Fibroblast of skin of right quadriceps (primary cell): ENCODE measurements at places on chromosomes 12 and 14.

GRCh38 chr14:105083926-105084685, 18.9 kb upstream of the GPR132 start:
- DNase-seq, result no peak

DNA sequence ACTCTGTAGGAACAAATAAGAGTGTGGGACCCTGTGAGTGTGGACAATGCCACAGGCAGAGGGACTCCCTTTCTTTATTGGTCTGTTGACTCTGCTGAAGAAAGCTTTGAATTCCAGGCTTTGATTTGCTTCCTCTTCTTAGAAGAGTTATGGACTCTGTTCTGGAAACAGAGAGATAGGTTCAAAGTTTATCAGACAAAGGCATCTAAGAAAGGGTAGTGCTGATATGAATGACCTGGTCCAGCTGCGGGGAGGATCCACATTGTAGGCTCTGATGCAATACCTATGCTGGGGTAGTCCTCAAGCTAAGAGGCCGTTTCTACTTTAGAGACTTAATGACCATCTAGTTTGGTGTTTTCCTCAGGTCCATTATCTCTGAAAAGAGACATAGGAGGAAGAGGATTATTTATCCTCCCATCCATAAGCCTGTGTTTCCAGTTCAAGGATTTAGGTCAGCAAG, 10.7 kb upstream of the IKZF4 start:
- no peak for DNase-seq

- DNase-seq, result no peak
Observed at GRCh38 chr14:96221841-96222240, 17.2 kb downstream of the BDKRB2 start.

DNA sequence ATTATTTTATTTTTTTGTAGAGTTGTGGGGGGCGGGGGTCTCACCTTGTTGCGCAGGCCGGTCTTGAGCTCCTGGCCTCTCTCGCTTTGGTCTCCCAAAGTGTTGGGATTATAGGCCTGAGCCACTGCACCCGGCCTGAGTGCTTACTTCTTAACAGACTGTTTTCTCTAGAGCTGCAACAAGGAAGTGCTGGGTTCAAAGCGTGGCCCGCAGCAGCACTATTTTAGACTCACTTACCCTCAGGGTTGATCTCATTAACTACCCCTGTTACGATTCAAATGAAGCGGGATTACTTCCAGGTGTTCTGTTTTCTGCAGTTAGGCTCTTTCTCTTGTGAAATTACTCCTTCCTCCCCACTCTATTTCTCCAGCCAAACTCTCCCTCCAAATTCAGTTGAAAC, 8.7 kb downstream of the A2ML1 start:
- DNase-seq, result no peak

DNA sequence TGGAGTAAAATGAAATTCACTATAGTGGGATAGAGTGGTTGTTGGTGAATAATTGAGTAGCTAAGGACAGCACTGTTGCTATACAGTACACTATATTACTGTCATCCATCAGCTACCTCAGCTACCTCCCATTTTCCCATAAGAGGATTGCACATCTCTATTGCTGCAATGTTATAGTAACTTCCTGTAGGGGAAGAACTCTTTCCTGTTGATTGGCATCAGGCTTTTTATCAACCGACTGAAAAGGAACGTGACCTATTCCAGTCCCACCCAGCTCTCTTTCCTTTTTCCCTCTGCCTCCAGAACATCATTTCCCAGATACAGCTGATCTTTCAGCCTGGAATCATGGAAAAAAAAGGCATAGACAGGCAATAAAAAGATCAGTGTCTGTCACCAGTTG, 117.4 kb downstream of the ADAMTS20 start:
- no peak for DNase-seq

- DNase-seq, result peak; percentile 96
Observed at GRCh38 chr12:122064025-122064777, 14.4 kb upstream of the MLXIP start.

DNA sequence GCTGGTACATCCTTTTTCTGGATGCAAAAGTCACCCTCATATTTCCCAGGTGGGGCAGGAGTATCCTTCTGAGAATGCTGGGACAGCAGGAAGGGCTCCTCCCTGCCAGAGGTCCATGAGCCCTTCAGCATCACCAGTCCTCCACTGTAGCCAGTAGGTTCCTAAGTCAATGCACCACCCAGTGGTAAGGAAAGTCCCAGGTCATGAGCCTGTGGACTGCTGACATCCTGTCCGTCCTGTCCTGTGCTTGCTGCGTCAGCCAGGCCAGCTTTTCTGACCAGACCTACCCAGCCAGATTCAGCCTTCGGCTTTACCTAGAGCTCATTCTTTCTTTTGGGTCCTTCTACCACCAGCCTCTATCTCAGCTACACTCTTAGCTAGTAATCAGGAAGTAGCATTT, 23.0 kb upstream of the ACTN1 start:
- DNase-seq, result no peak

DNA sequence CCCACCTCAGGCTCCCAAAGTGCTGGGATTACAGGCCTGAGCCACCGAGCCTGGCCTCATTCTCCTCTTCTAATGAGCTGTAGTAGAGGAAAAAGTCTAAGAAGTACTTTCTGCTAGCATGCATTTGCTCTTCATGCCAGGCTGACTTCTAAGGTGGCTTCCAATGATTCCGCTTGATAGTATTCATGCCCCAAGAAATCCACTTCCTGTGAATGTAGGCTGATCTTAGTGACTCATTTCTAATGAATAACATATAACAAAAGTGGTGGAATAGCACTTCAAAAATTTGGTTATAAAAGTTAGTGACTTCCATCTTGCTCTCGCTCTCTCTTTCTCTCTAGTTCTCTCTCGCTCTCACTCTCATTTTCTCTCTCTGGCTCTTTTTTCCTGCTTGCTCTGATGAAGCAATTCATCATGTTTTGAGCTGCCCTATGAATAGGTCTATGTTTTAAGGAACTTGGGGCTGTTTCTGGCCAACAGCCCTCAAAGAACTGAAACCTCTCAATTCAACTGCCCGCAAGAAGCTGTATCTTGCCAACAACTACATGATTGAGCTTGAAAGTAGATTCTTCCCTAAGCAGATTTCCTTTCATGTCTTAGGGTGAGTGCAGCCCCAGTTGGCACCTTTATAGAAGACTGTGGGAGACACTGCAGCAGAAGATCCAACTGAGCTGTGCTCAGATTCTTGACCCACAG, 282.9 kb downstream of the RMST start:
- no peak for DNase-seq

- DNase-seq, result no peak
Observed at GRCh38 chr12:75631831-75632230, 120.4 kb upstream of the KRR1 start.

GRCh38 chr12:58980768-58981167, 60.5 kb upstream of the LRIG3 start:
- DNase-seq, result no peak

DNA sequence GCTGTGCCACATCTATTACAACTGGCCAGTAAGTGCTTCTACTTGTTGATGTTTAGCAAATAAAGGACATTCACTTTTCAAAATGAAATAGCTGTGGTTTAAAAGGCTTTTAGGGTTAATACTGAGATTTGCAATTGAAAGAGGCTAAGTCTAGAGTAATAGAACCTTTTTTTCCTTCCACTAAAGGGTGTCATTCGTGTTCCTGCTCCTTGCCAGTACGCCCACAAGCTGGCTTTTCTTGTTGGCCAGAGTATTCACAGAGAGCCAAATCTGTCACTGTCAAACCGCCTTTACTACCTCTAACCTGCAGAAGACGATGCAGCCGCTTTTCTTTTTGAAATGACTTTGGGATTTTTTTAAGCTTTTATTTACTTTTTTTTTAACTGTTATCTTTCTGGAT, 33.6 kb downstream of the PIWIL1 start:
- DNase-seq, result no peak

GRCh38 chr12:76084863-76085519, 506 bp upstream of the NAP1L1 start:
- no peak for DNase-seq

DNA sequence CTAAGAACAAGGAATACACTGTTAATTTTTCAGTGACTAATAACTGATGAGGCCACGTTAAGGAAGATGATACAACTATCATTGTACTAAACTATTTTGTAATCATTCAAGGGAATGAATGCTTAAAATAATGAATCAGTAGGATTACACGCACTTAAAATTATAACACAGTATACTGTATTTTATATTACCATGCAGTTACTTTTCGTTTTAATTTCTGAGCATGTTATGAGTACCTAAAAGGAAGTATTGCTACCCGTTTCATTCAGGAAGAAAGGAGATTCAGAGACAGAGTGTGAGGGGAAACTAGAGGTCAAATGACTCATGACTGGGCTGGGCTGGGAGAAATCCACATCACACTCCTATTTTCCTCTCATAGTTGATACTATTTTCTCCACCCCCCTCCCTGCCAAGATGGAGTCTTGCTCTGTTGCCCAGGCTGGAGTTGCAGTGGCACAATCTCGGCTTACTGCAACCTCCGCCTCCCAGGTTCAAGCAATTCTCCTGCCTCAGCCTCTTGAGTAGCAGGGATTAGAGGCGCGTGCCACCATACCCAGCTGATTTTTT, 202.0 kb downstream of the PPM1H start:
- DNase-seq, result peak; percentile 81

DNA sequence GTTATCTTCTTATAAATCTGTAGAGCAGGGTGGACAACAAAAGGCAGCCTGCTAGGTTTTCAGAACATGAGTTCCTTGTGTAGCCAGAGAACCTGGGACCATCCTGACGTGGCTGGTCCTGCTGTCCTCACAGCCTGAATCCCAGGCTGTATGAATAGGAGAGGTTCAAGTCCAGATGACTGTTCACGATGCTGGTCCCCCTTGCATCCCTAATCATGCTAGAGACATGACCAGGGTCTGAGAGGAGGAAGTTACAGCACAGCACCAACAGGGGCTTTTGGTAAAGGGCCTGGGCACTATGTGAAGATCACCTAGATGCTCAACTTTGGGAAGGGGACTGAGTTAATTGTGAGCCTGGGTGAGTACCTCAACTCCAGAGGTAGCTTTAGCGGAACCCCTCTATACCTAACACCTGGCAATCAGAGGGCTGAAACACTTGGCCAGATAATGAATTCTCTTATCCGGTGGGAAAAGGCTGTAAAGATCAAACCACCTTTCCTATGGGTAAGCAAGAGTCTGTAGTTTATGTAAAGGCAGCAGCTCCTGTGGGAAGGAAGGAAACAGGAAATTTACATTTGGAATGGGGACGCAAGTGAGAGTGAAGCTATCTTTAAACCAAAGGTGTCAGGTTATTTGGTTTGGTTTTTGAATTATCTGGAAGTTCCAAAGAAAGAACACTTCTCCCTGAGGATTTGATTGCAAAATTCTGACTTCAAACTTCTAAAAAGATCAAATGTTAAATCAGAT, 112.8 kb downstream of the DAD1 start:
- DNase-seq, result no peak

- no peak for DNase-seq
Observed at GRCh38 chr12:57839996-57840395, 6.5 kb downstream of the CTDSP2 start.

DNA sequence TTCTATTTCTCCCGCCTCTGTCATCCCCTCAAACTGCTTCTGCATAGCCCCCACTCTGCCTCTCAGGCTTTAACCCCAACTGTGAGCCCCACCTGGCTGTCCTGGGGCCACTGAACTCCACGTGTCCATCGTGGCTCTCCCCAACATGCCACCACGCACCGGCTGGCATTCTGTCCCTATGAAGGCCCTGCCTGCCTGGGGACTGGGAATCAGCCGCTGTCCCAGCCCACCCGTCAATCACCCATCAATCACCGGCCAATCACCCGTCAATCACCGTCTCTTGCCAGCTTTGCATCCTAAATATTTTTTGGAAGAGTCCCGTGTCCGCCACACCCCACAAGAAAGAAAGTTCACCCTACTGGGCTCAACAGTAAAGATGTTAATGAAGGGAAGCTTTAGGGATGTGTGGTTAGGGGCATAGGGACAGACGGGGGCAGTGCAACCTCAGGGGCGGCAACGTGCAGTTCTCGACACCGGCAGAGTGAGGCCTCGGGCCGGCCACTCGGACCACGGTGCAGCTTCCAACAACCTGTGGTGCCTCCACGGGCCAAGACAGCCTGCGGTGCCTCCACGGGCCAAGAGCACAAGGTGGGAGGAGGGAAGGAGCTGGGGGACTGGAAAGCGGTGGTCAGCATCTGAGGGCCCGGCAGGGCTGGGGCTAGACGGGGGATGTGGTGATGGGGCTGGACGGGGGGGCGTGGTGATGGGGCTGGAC, 85.6 kb downstream of the GALNT9 start:
- no peak for DNase-seq

DNA sequence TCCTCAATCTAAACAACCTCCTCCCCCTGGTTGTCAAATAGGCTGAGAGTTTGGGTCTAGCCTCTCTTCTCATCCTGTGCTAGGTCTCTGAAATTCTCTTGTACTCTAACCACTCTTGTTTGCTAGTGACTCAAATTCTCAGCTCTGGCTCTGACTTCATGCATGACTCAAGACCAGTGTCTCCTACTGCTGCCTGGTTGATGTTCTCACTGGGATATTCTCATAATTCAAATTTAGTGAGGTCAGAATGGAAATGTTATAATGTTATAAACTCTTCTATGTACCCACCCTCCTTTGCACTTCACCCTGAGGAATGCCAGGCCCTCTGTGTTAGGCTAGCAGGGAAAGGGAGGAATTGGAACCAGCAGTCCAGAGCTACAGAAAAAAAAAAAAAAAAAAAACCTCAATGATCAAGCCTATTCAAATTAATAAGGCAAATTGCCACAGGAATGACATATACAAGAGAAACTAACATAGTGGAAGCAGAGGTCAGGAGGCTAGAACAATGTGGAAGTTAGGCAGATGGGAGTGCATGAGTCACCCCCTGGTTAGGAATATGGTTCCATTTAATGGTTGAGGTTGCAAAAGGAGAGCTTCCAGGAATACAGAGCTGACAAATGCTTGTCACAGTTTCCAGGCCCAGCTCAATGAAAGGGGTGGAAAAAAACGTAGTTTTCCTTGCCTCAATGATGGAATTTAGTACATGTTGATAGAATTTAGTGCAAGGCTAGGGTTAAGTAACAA, 459.5 kb downstream of the RMST start:
- peak; percentile 93 for DNase-seq
